ENCODE measurements at places on chromosomes 1 and 21. TPM values are rescaled to one million over a fixed set of nuclear protein-coding genes. Genes with fewer than 3 reads are reported as not detected.
A peak's percentile ranks its signal among the peaks of the same experiment; 100 is the strongest.

DNA sequence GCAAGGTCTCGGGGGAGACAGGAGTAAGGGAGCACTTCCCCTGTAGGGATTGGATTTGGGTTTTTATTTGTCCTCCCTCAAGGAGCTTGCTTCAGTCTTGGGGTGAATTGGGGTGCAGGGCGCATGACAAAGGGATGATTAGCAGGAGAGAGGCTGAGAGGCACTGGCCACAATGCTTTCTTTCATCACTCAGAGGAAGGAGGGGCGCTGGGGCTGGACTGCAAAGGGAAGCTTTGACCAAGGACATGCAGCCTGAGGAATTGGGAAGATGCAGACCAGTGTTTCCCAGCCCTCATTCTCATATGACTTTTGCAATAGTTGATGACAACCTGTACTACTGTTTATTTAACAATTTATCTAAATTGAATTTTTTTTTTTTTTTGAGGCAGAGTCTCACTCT, 34.1 kb upstream of the PDPN start:
- H3K4me3 ChIP-seq = no peak overlapping the region
- H3K36me3 ChIP-seq = no peaks in the 10 kb centered on the region
- H3K4me1 ChIP-seq = no peaks in the 10 kb centered on the region
- H3K27ac ChIP-seq = no peak overlapping the region

Gene CCDC27
- not detected for total RNA-seq

- peaks cover 21% of the 10 kb centered on the region for H3K4me1 ChIP-seq
- H3K27me3 ChIP-seq = no peaks in the 10 kb centered on the region
- no peak for DNase-seq
- peak overlapping the region; percentile 94 for H3K4me3 ChIP-seq
- peak overlapping the region; percentile 99 for H3K27ac ChIP-seq
These were observed 872 bp upstream of the PPP2R5A start for GRCh38 chr1:212284332-212284743.

Gene TLCD4
- total RNA-seq = 33.8 TPM

Gene OR2AJ1
- total RNA-seq = not detected

DNA sequence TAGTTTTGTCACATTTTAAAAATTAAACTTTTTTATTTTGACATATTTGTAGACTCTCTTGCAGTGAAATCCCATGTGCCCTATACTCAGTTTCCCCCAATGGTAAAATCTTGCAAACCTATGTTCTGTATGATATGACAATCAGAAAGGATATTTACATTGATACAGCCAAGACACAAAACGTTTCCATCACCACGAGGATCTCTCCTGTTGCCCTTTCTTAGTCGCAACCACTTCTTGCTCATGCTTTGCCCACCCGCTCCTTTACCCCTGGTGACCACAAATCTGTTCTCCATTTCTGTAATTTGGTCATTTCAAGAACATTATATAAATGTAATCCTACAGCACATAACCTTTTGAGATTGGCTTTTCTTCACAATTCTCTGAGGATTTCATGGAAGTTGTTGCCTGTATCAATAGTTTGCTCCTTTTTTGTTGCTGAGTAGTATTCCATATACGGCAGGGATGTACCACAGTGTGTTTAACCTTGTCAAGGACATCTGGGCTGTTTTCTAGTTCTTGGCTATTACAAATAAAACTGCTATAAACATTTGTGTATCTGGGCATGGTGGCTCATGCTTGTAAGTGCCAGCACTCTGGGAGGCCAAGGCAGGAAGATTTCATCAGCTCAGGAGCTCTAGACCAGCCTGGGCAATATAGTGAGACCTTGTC, 14.0 kb upstream of the BATF3 start:
- H3K4me1 ChIP-seq = peaks cover 2% of the 10 kb centered on the region
- H3K27ac ChIP-seq = no peak overlapping the region
- peaks cover 35% of the 10 kb centered on the region for H3K27me3 ChIP-seq
- DNase-seq = no peak
- H3K4me3 ChIP-seq = no peak overlapping the region

Gene TRIM62
- 7.4 TPM for total RNA-seq

- H3K4me3 ChIP-seq = no peak overlapping the region
- no peak overlapping the region for H3K27ac ChIP-seq
- no peak for DNase-seq
- H3K27me3 ChIP-seq = no peaks in the 10 kb centered on the region
These were observed 125.0 kb downstream of the ADSS2 start for GRCh38 chr1:244326757-244327156.

Gene ZNF684
- 5.2 TPM for total RNA-seq

- H3K27me3 ChIP-seq = no peaks in the 10 kb centered on the region
- H3K27ac ChIP-seq = no peak overlapping the region
- no peak for DNase-seq
- H3K4me3 ChIP-seq = no peak overlapping the region
- H3K36me3 ChIP-seq = peaks cover 1% of the 10 kb centered on the region
These were observed 67.3 kb downstream of the STUM start for GRCh38 chr1:226615876-226616275.

DNA sequence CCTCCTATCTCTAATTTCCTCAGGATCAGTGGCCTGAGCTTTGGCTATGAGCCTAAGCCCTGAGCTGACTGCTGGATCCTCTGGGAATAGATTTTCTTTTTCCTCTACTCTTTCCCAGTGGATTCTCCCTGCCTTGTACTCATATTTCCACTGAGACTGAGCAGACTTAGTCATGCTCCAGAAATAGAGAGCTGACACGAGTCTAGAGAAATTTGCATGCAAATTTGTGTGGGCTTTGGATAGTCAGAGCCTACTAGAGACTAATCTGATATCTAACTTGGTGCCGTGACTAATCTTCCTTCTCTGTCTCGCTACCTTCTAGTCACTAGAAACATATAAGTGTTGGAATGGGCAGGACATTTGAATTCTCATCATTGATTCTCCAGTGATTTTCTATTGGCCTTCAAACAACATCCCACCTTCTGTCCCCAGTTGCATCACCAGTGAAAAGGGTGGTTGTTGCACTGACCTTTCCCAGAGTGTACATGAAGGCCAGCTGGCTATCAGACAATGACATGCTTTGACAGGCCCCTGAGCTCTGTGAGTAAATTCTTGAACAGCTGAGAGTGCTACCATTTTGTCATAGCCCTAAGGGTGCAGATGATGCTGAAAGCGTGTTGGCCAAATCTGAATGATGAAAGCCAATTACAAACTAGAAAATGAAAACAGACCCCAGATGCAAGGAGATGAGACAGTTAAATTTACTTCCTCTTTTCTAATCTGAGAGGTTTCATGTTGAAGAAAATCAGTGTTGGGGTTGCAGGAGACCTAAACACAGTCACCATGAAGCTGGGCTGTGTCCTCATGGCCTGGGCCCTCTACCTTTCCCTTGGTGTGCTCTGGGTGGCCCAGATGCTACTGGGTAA, at the start of gene FCRLA:
Gene FCRLA (plus strand): TSS at position 748 of the 866 bp plus-strand sequence. CDS start 36 bp downstream, at position 784.
- H3K36me3 ChIP-seq = no peaks in the 10 kb centered on the region
- no peak for DNase-seq
- H3K27ac ChIP-seq = no peak within 1 kb of the TSS
- H3K4me1 ChIP-seq = peaks cover 19% of the 10 kb centered on the region

DNA sequence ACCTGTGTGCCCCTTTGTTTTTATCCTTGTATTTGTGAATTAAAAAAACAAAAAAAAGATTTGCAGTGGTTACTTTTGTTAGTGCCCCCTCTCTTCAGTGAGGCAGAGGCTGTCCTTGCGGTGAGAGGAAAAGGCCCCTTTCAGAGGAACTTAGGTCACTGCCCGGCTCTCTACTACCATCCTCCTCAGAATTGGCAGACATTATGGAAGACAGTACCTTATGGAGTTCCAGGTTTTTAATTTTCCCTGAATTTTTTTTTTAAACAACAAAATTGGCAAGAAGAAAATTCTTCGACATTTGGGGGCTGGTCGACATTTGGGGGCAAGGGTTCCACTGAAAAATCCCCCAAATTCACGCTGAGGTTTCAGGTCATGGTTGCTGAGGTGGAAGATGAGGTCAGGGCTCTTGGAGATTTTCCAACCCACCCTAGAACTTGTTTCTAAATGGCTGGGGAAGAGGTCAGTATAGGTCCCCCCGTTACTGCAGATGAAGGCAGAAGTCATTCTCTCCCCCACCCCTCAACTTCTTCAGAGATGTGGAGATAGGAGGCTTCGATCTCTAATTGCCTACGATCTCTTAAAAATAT, 5.3 kb downstream of the RXFP4 start:
- H3K36me3 ChIP-seq = peaks cover 18% of the 10 kb centered on the region
- H3K4me1 ChIP-seq = peaks cover 18% of the 10 kb centered on the region
- no peak overlapping the region for H3K27ac ChIP-seq

DNA sequence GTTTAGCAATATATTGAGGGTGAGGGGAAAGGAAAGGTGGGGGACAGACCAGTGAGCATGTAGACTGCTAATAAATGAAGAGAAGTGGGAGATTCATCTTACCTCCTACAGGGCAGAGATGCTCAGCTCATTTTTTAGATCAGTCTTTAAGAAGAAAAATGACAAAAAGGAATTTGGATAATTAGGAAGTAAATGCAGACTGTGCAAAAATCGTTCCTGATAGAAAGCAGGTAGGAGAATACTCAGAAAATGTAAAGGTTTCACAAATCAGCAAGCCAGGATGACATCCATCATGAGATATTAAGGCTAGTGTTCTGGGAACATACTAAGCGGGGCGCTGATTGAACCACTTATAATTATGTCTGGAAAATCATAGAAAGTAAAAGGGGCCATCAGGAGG, 106.3 kb downstream of the RNF220 start:
- peaks cover 75% of the 10 kb centered on the region for H3K27me3 ChIP-seq
- no peak for DNase-seq
- peaks cover 5% of the 10 kb centered on the region for H3K4me1 ChIP-seq

Gene SNRNP40
- 72.0 TPM for total RNA-seq

GRCh38 chr21:34020005-34020847, 53.2 kb upstream of the MRPS6 start:
- H3K4me3 ChIP-seq = no peak overlapping the region
- DNase-seq = no peak
- H3K27ac ChIP-seq = no peak overlapping the region
- peaks cover 11% of the 10 kb centered on the region for H3K4me1 ChIP-seq

Gene TDRD5
- total RNA-seq = 0.12 TPM

GRCh38 chr1:233295237-233295974, at the start of gene PCNX2:
TSS of gene PCNX2 (minus strand) at chr1:233295725. CDS start at chr1:233295478, 247 bp downstream.
- H3K27ac ChIP-seq = peak within 1 kb of the TSS; percentile 77
- peak within 1 kb of the TSS; percentile 85 for H3K4me3 ChIP-seq
- peaks cover 10% of the 10 kb centered on the region for H3K4me1 ChIP-seq

DNA sequence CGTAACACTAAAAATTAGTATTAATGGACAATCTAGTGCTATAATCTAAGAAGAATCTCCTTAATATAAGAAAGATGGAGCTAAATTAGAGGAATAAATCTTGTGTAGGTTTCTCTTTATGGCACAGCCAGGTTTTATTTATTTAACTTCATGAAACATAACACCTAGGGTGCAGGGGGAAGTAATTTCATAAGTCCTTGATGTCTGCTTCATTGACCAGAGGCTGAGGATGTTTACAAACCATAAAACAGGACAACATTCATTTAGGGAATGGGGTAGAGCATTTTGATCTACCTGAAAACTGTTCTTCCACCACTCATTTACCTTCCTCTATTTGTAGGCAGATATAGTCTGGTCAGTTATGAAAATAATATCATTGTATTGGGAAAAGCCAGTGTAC, 95.5 kb downstream of the NGF start:
- no peak for DNase-seq
- H3K4me1 ChIP-seq = peaks cover 5% of the 10 kb centered on the region
- H3K4me3 ChIP-seq = no peak overlapping the region
- H3K27me3 ChIP-seq = no peaks in the 10 kb centered on the region
- peaks cover under 1% of the 10 kb centered on the region for H3K36me3 ChIP-seq

DNA sequence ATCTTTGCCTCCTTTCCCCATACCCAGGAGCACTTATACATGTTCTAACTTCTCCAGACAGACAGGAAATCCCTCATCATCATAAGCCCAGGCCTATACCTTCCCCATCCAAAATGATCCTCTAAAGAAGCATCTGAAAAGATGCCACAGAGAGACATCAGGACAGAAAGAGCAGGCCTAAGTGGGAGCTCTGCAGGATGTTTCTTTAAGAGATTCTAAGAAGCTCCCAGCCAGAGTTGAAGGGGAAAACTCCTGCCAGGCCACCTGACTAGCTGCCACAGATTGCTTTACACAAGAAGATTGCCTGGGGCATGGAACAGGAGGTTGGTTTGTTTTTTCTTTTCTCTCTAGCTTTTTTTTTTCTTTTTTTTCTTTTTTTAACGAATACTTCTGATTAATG, 275.8 kb downstream of the VAV3 start:
- H3K4me1 ChIP-seq = peaks cover 16% of the 10 kb centered on the region
- no peak overlapping the region for H3K27ac ChIP-seq
- H3K4me3 ChIP-seq = no peak overlapping the region
- H3K36me3 ChIP-seq = no peaks in the 10 kb centered on the region
- no peaks in the 10 kb centered on the region for H3K27me3 ChIP-seq
- DNase-seq = no peak

DNA sequence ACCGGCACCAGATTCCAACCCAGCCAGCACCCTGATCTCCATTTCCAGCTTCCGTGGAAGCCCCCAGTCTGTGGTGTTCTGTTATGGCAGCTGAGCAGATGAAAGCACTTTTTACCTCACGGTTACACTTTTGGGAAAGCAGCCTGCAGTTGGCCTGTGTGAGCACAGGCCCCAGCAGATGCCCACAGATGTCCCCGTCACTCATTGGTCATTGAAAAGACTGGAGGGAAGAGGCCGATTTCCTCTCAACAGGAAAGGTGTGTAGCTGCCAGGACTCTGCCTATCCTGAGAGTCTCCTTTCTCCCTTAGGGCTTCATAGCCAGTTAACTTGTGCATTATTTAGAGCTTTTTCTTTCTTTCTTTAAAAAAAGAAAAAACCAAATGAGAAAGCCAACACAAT, 123.0 kb downstream of the PCBP3 start:
- H3K4me3 ChIP-seq = no peak overlapping the region
- no peaks in the 10 kb centered on the region for H3K36me3 ChIP-seq
- peaks cover 3% of the 10 kb centered on the region for H3K27me3 ChIP-seq
- H3K4me1 ChIP-seq = no peaks in the 10 kb centered on the region
- no peak overlapping the region for H3K27ac ChIP-seq

- H3K36me3 ChIP-seq = no peaks in the 10 kb centered on the region
- DNase-seq = no peak
- no peak overlapping the region for H3K4me3 ChIP-seq
- H3K27ac ChIP-seq = no peak overlapping the region
- H3K4me1 ChIP-seq = peaks cover 11% of the 10 kb centered on the region
These were observed 10.6 kb downstream of the ZZZ3 start for GRCh38 chr1:77671836-77672235.

DNA sequence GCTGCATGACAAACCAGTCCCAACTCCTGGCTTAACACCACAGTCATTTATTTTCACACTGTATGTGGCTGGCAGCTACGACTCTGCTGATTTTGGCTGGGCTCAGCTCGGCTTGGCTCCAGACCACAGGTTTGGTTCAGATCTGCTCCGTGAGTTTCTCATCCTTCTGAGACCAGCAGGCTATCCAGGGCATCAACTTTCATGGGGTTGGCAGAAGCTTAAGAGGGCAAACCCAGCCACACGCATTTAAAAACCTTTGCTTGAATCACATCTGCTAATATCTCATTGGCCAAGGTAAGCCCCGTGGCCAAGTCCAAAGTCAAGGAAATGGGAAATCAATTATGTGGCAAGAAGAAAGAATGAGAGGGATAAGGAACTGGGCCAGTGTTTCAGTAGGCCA, 574.2 kb downstream of the MATN1 start:
- DNase-seq = no peak
- peaks cover 23% of the 10 kb centered on the region for H3K27me3 ChIP-seq
- no peaks in the 10 kb centered on the region for H3K4me1 ChIP-seq
- H3K4me3 ChIP-seq = no peak overlapping the region
- H3K36me3 ChIP-seq = no peaks in the 10 kb centered on the region
- no peak overlapping the region for H3K27ac ChIP-seq

All from progenitor cell of endocrine pancreas (in vitro differentiated cells).